Small intestine (tissue), 16 donors: ENCODE measurements at places on chromosomes 1 and 21.
A peak's percentile ranks its signal among the peaks of the same experiment; 100 is the strongest.

GRCh38 chr1:78304761-78305160 is 186.0 kb upstream of the PTGFR start:
- no peaks in the 10 kb centered on the region for H3K27me3 ChIP-seq
- no peaks in the 10 kb centered on the region for H3K4me1 ChIP-seq
- no peak for DNase-seq

DNA sequence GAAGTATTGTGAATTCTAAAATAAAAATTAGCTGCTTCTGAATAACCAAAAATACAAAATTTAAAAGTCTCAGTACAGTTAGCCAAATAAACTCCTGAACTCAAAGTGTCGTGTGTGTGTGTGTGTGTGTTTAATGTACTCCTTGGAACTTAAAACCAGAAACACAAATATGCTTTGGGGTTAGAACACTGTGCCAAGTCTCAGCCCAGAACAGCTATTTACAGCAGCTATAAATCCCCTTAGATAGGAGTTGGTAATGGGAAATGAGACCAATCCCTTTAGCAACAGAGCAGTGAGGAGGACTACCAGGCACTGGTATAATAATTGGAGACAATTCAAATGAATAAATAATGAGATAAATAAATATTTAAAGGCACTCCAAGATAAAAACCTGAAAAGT is 83.1 kb downstream of the PATJ start:
- no peaks in the 10 kb centered on the region for H3K27me3 ChIP-seq
- H3K4me3 ChIP-seq: no peak overlapping the region
- no peak for DNase-seq
- peaks cover 22% of the 10 kb centered on the region for H3K36me3 ChIP-seq
- no peaks in the 10 kb centered on the region for H3K4me1 ChIP-seq

DNA sequence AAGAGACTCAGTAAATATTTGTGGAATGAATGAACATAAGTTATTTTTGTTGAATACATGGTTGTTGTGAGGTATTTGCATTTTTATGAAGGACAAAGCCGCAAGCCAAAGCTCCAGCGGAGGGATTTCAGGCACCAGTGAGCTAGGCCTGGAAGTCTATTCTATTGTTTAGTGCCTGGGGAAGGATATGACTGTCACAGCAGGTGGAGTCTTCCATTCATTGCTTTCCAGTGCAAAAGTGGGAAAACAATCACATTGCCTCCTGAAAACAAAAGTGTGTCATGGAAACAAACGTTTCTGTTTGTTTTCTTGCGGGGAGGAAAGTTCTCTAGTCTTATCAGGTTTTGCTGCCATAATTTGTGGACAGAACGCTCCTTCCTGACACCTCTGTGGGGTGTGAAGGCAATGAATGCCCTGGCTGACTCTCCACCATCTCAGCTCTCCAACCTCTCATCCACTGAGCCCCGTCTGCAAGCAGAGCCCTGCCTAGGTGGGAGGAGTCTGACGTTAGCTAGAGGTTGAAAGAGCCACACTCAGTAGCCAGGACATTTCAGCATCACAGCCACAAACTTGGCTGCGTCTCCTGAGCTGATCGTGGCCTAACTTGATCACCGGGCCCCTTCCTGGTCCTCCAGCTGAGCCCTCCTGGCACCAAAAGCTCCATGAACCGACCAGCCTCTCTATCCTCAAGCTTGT is 739.1 kb downstream of the MATN1 start:
- H3K4me1 ChIP-seq: peaks cover 19% of the 10 kb centered on the region
- DNase-seq: no peak
- H3K36me3 ChIP-seq: no peaks in the 10 kb centered on the region
- H3K4me3 ChIP-seq: no peak overlapping the region

GRCh38 chr1:192131914-192132313 is 26.3 kb upstream of the RGS18 start:
- no peaks in the 10 kb centered on the region for H3K27me3 ChIP-seq
- no peak overlapping the region for H3K27ac ChIP-seq
- no peaks in the 10 kb centered on the region for H3K36me3 ChIP-seq

DNA sequence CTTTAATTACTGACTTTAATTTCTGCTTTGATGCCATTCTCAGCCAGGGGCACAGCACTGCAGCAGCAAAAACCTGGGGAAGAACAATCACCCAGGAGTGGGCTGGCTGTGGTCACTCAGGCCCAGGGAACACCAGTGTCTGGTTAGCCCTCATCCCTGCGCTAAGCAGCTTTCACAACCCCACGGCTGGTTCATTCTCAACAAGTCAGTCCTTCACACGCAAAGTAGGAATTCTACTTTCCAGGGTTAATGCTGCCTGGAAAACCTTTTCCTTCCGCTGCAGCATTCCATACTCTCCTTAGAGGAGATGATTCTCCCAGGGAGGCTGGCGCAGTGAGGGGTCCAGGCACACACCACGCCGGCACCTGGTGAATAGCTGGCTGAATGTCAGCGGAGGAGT is 24.3 kb upstream of the KCNE1 start:
- no peak overlapping the region for H3K27ac ChIP-seq
- DNase-seq: no peak
- no peaks in the 10 kb centered on the region for H3K27me3 ChIP-seq
- no peak overlapping the region for H3K4me3 ChIP-seq
- no peaks in the 10 kb centered on the region for H3K4me1 ChIP-seq

DNA sequence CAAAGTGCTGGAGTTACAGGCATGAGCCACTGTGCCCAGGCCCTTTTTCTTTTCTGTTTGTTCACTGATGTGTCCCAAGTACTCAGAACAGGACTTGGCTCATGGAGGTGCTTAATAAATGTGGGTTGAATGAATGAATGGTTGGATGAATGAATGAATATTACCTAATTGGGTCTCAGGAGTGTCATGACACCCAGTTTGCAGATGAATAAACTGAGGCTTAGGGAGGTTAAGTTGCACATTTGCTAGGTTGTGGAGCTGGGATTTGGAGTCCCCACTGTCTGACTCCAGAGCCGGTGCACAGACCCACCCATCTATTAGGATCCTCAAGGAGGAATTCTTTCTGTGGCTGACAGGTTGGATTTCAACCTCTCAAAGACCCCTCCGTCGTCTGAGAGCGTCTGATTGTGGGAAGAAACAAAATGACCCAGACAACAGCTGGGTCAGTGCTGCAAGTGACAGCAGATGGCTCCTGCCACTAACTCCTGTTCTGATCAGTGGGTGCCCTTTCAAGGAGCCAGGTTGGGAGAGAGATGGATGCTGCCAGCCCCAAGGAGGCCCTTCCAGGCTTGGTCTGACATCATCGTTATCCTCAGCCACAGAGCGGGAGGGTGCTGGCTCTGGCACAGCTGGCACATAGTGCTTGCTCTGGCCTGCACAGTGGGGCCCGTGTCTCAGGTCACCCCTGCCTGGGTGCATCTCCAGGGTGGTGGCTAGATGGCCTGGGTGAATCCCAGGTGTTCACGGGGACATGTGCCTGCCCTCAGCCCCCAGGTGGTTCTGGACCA is 24.2 kb downstream of the ARHGEF10L start:
- peaks cover 4% of the 10 kb centered on the region for H3K4me1 ChIP-seq
- H3K27me3 ChIP-seq: no peaks in the 10 kb centered on the region
- no peak overlapping the region for H3K27ac ChIP-seq
- H3K4me3 ChIP-seq: no peak overlapping the region

GRCh38 chr1:43885279-43885801 is 48.3 kb upstream of the ARTN start:
- H3K4me1 ChIP-seq: peaks cover 4% of the 10 kb centered on the region
- H3K36me3 ChIP-seq: no peaks in the 10 kb centered on the region
- H3K4me3 ChIP-seq: no peak overlapping the region

- no peak overlapping the region for H3K4me3 ChIP-seq
- no peak for DNase-seq
- no peak overlapping the region for H3K27ac ChIP-seq
- H3K36me3 ChIP-seq: no peaks in the 10 kb centered on the region
- no peaks in the 10 kb centered on the region for H3K27me3 ChIP-seq
- no peaks in the 10 kb centered on the region for H3K4me1 ChIP-seq
Measured at GRCh38 chr1:164562061-164562460, 3.1 kb downstream of the PBX1 start.

- H3K4me3 ChIP-seq: no peak overlapping the region
- H3K4me1 ChIP-seq: no peaks in the 10 kb centered on the region
- H3K36me3 ChIP-seq: peaks cover 28% of the 10 kb centered on the region
- no peak for DNase-seq
Measured at GRCh38 chr1:100217834-100218233, 31.8 kb downstream of the DBT start.

- peak; percentile 63 for DNase-seq
- peaks cover 70% of the 10 kb centered on the region for H3K4me1 ChIP-seq
- H3K27me3 ChIP-seq: no peaks in the 10 kb centered on the region
- no peaks in the 10 kb centered on the region for H3K36me3 ChIP-seq
Measured at GRCh38 chr1:211647711-211648121, 27.7 kb downstream of the NEK2 start.

DNA sequence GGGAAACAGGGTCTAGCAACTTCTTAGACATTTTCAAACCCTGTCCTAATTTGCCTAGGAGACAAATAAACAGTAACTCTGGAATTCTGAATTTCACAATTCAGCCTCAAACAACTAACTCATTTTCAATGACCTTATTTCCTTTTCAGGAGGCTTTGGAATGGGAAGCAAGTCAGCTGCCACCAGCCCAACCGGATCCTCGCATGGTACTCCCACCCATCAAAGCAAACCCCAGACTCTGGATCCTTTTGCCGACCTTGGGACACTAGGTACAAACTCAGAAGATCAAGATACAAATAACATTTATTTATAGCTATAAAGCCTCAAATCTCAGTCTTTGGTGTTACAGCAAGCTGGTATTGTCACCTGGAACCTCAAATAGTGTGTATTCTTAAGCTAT is 18.9 kb upstream of the LEPR start:
- no peaks in the 10 kb centered on the region for H3K36me3 ChIP-seq
- peaks cover 2% of the 10 kb centered on the region for H3K27me3 ChIP-seq
- H3K4me1 ChIP-seq: no peaks in the 10 kb centered on the region
- H3K27ac ChIP-seq: no peak overlapping the region
- no peak overlapping the region for H3K4me3 ChIP-seq

- no peak overlapping the region for H3K27ac ChIP-seq
- no peak for DNase-seq
- H3K36me3 ChIP-seq: peaks cover 13% of the 10 kb centered on the region
- H3K4me1 ChIP-seq: no peaks in the 10 kb centered on the region
Measured at GRCh38 chr1:19688041-19688842, 23.6 kb downstream of the HTR6 start.

GRCh38 chr1:7680207-7680954 is 90.7 kb upstream of the VAMP3 start:
- no peaks in the 10 kb centered on the region for H3K27me3 ChIP-seq
- peak; percentile 86 for DNase-seq

DNA sequence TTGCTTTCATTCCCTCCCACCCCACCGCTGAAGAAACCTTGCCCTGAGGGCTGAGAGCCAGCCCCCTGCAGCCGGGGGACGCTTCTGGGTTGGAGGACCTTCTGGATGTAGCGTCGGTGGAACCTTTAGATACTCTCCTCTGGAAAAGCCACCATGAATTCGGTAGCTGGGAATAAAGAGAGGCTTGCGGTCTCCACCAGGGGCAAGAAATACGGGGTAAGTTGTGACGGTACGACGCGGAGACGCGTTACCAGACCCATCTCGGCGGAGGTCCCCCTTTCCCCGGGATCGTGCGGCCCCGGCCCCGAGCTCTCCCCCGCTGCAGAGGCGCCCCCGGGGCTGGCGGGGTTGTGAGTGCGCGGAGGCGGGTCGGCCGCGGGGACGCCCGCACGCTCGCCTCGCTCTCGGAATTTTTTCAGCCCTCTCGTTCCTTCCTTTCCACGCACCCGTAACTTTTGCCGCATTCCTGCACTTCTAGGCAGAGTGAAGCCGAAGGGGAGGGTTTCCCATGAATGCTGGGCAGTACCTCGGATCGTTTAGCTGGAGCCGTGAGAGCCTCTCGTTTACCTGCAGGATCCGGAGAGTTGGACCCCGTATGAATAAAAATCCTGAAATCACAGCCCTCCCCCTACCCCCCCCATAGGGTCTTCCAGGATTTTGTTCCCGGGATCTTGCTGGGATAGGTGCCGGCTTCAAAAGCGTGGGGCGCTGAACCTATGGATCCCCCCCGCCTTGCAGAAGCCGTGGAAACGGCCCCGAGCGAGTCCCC is 671 bp downstream of the KIF26B start:
- no peaks in the 10 kb centered on the region for H3K36me3 ChIP-seq
- H3K27me3 ChIP-seq: peaks cover 20% of the 10 kb centered on the region
- no peak overlapping the region for H3K27ac ChIP-seq
- peaks cover 16% of the 10 kb centered on the region for H3K4me1 ChIP-seq

DNA sequence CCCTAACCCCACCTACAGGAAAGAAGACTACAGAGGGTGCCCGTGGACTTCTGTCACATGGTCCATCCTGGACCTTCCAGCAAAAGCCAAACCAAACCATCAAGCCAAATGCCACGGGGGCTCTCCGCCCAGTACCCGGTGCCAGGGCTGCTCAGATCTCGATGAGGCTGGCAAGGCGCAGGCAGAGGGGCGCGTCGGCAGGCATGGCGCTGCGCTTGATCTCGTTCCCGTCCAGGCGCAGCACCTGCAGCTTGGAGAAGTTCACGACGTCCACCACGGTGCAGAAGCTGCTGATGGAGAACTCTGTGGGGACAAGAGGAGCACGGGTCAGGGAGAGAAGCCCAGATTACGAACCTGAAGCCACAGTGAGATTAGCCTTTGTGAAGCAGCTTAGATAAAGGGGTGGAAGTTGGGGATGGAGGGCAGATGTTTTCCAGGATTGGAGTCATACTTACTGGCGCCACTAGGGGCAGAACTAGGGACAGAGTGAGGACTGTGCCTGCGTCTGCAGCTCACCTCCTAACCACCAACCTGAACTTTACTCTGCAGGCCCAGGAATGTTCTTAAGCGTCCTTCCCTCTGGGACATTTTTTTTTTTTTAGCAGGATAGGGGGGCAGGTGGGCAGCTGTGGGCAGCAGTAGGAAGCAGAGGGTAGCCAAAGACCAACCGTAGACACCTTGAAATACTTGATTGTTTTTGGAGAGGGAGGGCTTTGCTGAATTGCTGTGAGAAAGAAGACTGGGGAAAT is 8.6 kb downstream of the FMOD start:
- peak; percentile 87 for DNase-seq
- no peaks in the 10 kb centered on the region for H3K36me3 ChIP-seq
- peak overlapping the region; percentile 58 for H3K27ac ChIP-seq
- H3K27me3 ChIP-seq: no peaks in the 10 kb centered on the region
- no peak overlapping the region for H3K4me3 ChIP-seq

- H3K4me3 ChIP-seq: no peak overlapping the region
Measured at GRCh38 chr1:176919386-176920378, 244.8 kb downstream of the ASTN1 start.

- no peaks in the 10 kb centered on the region for H3K27me3 ChIP-seq
- no peak overlapping the region for H3K4me3 ChIP-seq
- DNase-seq: no peak
- H3K4me1 ChIP-seq: no peaks in the 10 kb centered on the region
Measured at GRCh38 chr1:85188530-85188929, 12.3 kb downstream of the SYDE2 start.

DNA sequence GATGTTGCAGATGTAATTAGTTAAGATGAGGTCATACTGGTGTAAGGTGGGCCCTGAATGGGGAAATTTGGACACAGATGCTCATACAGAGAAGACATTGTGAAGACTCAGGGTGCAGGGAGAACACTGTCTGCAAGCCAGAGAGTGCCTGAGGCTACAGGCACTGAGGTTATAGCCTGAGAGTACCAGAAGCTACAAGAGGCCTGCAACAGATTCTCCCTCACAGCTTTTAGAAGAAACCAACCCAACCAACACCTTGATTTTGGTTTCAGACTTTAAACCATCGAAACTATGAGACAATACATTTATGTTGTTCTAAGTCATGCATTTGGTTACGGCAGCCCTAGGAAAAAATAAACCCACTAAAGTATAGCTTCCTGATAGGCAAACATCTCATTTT is 321.7 kb upstream of the USP25 start:
- H3K4me1 ChIP-seq: no peaks in the 10 kb centered on the region
- no peak overlapping the region for H3K4me3 ChIP-seq
- H3K27me3 ChIP-seq: no peaks in the 10 kb centered on the region
- DNase-seq: no peak
- H3K36me3 ChIP-seq: no peaks in the 10 kb centered on the region

- H3K36me3 ChIP-seq: peaks cover 2% of the 10 kb centered on the region
- no peaks in the 10 kb centered on the region for H3K27me3 ChIP-seq
Measured at GRCh38 chr1:52240592-52241210, 98.8 kb downstream of the ZFYVE9 start.
